ENCODE measurements at places on chromosomes 1 and 21.

- DNase-seq, result no peak
Measured at GRCh38 chr1:236391008-236391407, 3.1 kb upstream of the EDARADD start.

DNA sequence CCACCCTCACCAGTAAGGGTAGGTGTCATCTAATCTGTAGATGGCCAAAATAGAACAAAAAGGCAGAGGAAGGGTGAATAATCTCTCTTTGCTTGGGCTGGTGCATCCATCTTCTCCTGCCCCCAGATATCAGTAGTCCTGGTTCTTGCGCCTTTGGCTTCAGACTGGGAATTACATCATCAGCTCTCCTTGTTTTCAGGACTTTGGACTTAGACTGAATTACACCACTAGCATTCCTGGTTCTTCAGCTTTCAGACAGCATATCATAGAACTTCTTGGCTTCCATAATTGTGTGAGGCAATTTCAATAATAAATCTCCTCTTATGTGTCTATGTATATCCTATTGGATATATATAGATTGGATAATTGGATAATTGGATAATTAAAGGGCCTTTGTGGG lies 403.0 kb upstream of the USP24 start:
- no peak for DNase-seq

- DNase-seq, result no peak
Measured at GRCh38 chr1:220873868-220874655, 5.2 kb upstream of the HLX start.

DNA sequence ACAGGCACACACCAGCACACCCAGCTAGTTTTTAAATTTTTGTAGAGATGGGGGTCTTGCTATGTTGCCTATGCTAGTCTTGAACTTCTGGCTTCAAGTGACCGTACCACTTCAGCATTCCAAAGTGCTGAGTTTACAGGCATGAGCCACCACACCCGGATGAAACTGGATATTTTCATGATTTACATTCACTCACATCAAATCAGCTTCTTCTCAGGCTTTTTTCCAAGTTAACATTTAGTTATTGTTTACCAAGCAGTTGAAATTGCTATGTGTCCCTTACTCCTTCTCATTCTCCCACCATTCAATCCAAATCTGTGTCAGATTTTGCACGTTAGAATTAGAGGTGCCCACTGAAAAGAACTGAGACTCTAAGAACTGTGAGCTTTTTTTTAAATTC lies 18.4 kb downstream of the RIT1 start:
- DNase-seq, result no peak

GRCh38 chr1:204110894-204111633 lies 38.1 kb downstream of the SOX13 start:
- no peak for DNase-seq

GRCh38 chr1:242447689-242448088 lies 76.8 kb downstream of the PLD5 start:
- DNase-seq, result no peak

DNA sequence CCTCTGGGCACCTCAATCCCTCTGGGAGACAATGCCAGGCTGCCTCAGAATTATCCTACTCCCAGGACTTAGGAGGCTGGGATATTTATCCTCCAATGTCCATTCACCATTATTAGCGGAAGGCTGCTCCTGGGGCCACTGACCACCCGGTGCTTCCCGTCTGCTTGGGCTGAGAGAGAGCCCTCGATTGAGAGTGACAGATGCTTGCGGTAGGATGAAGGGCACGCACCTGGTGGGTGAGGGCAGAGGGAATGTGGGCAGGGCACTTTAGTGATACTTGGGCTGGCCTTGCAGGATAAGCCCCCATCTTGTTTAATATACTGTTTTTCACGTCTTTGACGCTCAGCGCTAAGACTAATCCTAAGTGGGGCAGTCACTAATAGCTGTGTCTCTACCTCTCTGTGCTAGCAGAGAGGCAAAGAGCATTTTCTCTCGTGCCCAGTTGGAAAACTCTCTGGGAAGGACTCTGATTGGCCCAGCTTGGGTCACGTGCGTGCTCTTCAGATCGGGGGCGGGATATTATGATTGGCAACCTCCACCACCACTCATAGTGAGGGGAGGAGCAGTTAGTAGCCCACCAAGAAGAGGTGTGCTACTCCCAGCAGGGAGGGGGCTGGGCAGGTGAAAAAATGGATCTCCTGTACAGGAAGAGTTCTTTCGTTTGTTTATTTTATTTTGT lies 10.6 kb upstream of the PARS2 start:
- DNase-seq, result no peak

DNA sequence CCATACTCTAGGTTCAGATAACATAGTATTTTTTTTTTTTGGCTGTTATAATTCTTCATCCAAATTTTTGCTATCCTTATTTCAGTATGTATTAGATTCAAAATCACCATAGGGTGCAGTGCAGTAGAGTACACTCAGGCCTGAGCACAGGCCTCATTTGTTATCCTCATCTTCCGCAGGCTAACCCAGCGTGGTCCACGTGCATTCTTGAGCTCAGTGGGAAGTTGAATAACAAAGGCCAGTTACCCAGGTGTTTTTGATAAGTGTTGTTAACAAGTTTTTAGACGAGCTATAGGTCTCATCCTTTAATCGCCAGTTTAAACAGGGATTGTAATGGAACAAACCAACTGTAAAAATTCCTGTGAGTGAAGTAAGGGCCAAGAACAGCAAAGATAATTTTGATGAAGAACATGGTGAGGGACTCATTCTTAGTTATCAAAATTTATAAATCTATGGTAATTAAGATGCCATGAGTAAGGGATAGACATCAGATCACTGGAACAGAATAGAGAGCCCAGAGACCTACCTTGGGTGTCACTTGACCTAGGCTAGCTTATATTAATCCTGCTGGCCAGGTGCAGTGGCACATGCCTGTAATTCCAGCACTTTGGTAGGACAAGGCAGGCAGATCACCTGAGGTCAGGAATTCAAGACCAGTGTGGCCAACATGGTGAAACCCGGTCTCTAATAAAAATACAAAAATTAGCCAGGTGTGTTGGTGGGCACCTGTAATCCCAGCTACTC lies 22.0 kb downstream of the FLVCR1 start:
- no peak for DNase-seq

DNA sequence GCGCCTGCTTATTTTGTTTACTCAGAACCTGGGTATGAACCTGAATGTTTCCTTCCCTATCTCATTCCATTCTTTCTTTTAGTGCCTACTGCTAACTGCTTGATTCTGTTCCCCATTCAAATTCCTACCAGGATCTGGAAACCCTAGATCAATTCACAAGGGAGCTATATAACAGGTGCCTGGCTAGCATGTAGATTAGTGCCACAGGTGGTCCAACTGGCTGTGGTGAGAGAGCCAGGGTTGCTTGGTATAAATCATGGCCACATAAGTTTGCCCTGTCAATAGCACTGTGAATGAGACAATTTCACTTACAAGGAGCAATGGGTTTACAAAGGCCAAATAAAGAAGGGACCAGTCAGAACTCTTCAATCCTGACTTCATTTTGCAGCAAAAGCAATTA lies 6.6 kb upstream of the PRPF38B start:
- DNase-seq, result no peak

DNA sequence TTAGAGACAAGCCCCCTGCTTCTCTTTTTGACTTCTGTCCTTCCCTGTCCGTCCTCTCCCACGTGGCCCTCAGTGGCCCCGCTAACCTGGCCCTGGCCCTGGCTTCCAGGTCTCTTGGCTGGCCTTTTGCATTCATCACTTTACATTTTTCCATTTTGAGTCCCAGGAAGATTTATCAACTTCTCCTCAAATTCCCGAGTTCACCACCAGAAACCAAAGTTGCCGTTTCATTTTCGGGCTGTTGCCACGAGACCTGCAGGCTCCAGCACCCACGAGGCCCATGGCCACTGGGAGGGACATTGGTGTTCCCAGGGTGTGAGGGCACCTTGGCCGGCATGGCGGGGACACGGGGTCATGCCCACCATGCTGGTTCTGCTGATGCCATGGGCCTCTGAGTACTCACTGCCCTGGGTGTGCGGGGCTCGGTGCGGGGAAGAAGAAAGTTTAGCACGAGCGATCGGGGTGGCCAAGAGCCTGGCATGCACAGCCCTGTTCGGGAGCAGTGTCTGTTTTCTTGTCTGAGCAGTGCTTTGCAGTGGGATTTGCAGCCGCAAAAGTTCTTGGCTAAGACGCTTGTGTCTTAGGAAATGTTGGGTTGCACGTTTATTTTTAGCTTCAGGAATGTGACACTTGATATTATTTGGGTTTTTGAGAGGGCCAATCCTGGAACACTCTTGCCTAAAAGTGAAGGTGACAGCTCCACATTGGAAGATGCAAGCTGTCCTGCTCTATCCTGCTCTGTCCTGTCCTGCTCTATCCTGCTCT lies 40.4 kb upstream of the ADARB1 start:
- no peak for DNase-seq

- no peak for DNase-seq
Measured at GRCh38 chr1:14067036-14067435, 367.0 kb downstream of the PRDM2 start.

GRCh38 chr1:215484171-215484939 lies 82.7 kb upstream of the KCTD3 start:
- DNase-seq, result no peak

DNA sequence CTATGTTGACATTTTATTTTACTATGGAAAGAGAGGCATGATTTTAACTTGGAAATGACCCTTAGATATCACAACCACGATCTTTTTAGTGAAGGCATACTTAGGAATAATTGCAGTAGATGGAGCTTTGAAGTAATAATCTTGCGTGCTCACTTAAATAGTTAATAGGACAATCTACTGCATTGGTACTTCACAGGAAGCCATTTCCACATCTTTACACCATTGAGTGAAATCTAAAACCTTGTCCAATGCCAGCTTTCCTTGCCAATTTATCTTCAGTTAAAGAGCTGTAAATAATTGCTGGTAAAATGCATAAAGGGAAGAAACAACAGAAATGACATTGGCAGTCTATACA lies 586.3 kb downstream of the ADGRL2 start:
- DNase-seq, result no peak

- no peak for DNase-seq
Measured at GRCh38 chr1:113859478-113860175, 11.9 kb downstream of the PTPN22 start.

- no peak for DNase-seq
Measured at GRCh38 chr1:58886611-58887010, 102.8 kb upstream of the JUN start.

- no peak for DNase-seq
Measured at GRCh38 chr21:35502821-35503220, 453.7 kb upstream of the RUNX1 start.

GRCh38 chr1:93669369-93669768 lies 12.3 kb downstream of the BCAR3 start:
- no peak for DNase-seq

- no peak for DNase-seq
Measured at GRCh38 chr1:38131024-38131585, 84.5 kb upstream of the POU3F1 start.

GRCh38 chr1:151945725-151946722 lies 36.7 kb upstream of the THEM4 start:
- DNase-seq, result peak; percentile 64

DNA sequence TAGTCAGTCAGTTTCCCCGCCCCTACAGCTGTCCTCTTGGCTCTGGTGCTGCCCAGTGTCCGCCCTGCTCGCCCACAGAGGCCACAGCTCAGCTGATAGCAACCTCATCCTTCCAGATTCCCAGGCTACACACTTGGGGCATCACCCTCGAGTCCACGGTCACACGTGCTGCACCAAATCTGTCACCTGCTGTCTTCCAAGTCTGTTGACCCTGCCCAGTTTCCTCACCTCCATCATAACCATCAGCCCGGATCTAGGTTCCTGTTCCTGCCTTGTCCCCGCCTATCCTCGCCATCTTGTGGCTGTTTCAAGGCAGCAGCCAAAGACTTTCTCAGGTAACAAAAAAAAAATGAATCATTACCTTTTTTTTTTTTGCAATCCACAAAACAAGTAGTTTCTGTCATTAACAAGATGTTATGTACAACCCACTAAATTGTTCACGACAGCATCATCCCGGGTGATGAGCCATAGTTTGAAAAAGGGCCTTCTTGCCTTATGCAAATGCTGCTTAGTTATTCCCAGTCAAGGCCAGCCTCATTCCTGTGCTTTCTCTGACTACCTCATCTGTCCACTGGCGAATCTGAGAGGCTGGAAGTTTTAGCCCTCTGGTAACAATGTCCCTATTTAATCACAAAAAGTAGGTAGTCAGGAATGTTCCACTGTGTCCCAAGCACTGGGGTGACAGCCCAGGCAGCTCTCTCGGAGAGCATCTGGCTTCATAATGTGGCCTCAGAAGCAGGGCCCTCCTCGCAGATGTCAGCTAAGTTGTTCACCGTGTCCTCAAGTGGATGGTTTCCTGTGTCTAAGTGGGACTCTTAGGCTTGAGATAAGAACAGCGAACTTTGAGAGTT lies 4.9 kb upstream of the MIIP start:
- DNase-seq, result no peak

DNA sequence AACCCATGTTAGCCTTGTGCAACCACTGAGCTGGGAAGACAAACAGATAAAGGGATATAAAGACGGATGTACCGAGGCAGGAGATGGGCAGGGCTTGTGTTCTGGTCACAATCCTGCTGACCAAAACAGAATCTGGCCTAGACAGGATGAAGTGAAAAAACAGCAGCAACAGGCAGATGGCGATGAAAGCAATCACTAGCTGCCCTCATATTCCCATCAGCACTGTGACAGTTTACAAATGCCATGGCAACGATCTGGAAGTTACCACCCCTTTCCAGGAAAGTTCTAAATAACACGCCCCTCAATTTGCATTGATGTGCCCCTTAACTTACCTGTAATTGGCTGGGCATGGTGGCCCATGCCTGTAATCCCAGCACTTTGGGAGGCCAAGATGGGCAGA lies 40.6 kb upstream of the CD46 start:
- DNase-seq, result no peak

DNA sequence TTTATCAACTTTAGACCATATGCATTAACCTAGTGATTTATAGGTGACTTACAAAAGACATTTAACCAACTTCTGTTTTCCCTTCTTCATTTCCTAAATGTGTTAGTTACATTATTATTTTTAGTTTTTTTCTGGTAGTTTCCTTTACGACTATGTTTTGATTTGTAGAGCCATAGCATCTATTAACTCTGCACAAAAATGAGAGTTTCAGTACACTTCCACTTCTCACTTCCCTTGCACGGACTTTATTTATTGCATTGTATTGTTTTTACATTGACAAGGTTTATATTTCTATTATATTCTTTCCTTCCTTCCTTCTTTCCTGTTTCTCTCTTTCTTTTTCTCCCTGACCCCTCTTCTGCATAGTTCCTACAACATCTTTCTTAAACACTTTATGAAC lies 14.7 kb downstream of the PKN2 start:
- no peak for DNase-seq

DNA sequence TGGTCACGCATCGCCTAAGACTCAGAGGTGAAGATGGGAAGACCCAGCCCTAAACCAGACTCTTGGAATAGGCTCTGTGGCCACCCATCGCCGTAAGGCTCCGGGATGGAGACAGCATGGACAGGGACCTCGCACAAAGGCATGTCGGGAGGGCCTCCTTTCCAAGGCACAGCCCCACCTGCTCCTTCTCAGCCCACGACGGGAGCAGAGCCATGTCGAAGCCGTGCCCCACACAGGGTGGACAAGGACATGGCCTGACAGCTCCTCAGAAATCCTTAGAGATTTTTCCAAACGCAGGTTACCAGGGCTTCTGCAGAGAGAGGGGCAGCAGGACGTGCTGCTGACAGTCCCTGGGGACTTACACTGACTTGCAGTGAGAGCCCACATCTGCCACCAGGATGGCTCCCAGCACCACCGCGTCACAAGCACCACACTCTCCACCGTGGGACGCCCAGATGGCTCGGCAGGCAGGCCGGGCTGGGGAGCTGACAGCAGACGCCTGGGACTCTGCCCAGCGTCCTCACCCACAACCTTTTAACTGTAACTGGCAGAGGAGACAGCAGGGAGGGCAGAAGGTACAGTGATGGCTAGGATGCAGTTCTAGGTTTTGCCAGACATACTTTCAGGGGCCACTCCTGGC lies 12.0 kb downstream of the SSU72 start:
- DNase-seq, result no peak

All from stimulated activated CD8-positive, alpha-beta memory T cell treated with anti-CD3 and anti-CD28 coated beads, Interleukin-7, amount 100 ng/mL, for 1 hour (primary cell).